ENCODE measurements at places on chromosomes 6 and 20. TPM values are rescaled to one million over a fixed set of nuclear protein-coding genes. Genes with fewer than 3 reads are reported as not detected.

Gene DUSP22
- total RNA-seq: 13.9 TPM

Gene SPATA25
- total RNA-seq: 1.4 TPM

Gene KATNA1
- total RNA-seq: 41.8 TPM

Gene CLVS2
- under 0.01 TPM for total RNA-seq

Gene FAXC
- total RNA-seq: 0.26 TPM

Gene FRK
- 1.7 TPM for total RNA-seq

Gene C20orf141
- total RNA-seq: not detected

Gene PRND
- total RNA-seq: not detected

Gene HIVEP1
- total RNA-seq: 6.0 TPM

Gene COL9A1
- total RNA-seq: not detected

Gene MUC21
- not detected for total RNA-seq

Gene SLC26A8
- total RNA-seq: not detected

Gene SLC22A2
- total RNA-seq: not detected

Gene SRSF12
- not detected for total RNA-seq

Gene RBM24
- 0.16 TPM for total RNA-seq

Gene ENPP1
- 5.6 TPM for total RNA-seq

Gene SLC35F1
- under 0.01 TPM for total RNA-seq

Gene SYS1
- 15.8 TPM for total RNA-seq

Gene BTNL2
- total RNA-seq: not detected

Gene UNC93A
- total RNA-seq: not detected

Gene OVOL2
- not detected for total RNA-seq

Gene DNAAF9
- total RNA-seq: 10.0 TPM

Gene KCNB1
- 0.17 TPM for total RNA-seq

Gene MAP7
- total RNA-seq: 2.7 TPM

Gene IMPG1
- not detected for total RNA-seq

Gene CCDC28A
- 18.3 TPM for total RNA-seq

Gene OPRL1
- total RNA-seq: 2.2 TPM

Gene FAM83C
- total RNA-seq: not detected

Gene FNDC1
- 0.16 TPM for total RNA-seq

Gene PKIB
- 2.1 TPM for total RNA-seq

Gene MOCS3
- total RNA-seq: 8.7 TPM

Gene TINAG
- total RNA-seq: not detected

Gene BCAS4
- total RNA-seq: 15.5 TPM

Gene ME1
- 9.1 TPM for total RNA-seq

Gene BPI
- total RNA-seq: 0.32 TPM

Gene PTPRT
- not detected for total RNA-seq

Gene POM121L2
- not detected for total RNA-seq
